ENCODE measurements at places on chromosomes 1 and 21.

GRCh38 chr1:12616709-12617373 is 1.2 kb downstream of the DHRS3 start:
- no peak for DNase-seq

GRCh38 chr1:38953433-38953860 is 11.8 kb upstream of the RHBDL2 start:
- DNase-seq = no peak

DNA sequence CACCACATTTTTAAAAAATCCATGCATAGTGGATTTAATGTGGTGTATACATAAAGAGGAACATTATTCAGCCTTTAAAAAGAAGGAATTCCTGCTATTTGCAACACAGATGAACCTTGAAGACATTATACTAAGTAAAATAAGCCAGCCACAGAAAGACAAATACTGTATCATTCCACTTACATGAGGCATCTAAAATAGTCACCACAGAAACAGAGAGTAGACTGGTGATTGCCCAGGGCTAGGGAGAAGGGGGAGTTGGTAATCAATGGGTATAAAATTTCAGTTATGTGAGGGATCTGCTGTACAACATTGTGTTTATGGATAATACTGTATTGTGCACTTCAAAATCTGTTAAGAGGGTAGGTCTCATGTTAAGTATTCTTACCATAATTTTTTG is 10.0 kb downstream of the FAM163A start:
- no peak for DNase-seq

- DNase-seq = no peak
These were observed 35.8 kb downstream of the LDLRAD1 start for GRCh38 chr1:53982034-53982762.

DNA sequence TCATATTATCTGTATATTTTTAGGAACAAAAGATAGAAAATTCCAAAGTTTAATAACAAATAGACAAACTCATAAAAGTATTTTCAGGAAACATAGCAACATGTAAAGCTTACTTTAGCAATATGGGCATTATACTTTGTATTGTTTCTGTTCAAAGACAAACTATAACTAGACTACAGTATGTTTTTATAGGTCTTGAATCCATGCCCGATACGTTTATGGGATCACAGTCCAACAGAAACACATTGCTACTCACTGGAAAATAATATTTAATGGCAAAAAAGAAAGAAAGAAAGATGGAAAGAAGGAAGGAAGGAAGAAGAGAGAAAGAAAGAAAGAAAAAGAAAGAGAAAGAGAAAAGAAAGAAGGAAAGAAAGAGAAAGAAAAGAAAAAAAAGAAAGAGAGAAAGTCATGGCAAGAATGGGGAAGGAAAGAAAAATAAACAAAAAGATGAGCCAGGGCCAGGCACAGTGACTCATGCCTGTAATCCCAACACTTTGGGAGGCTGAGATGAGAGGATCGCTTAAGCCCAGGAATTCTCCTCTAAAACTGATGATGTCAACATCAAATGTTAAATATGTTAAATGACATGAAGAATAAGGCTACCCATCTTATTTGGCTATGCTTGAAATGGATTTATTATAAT is 32.7 kb downstream of the TM2D1 start:
- DNase-seq = no peak

GRCh38 chr1:64712049-64712448 is 32.8 kb upstream of the RAVER2 start:
- no peak for DNase-seq

GRCh38 chr1:202034683-202035462 is 24.5 kb downstream of the ELF3 start:
- no peak for DNase-seq

GRCh38 chr1:159548126-159548525 is 12.3 kb upstream of the OR10J5 start:
- DNase-seq = no peak

GRCh38 chr1:98849969-98850636 is 154.6 kb downstream of the PLPPR5 start:
- DNase-seq = no peak

DNA sequence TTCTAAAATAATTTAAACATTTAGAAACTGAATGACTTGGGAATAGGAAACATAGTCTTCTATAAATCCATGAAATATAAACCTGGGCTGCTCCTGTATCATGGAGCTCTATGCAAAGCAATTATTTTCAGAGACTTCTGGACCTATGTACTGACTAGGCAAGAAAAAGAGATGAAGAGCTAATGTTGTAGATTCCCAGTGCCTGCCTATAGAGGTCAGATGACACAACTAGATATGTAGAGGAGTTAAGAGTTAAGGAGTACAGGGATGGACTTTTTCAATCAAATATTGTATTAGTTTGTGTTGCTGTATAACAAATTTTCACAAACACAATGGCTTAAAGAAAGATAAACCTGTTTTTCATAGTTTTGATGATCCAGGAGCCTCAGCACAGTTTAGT is 1434.5 kb downstream of the KCNT2 start:
- DNase-seq = no peak

DNA sequence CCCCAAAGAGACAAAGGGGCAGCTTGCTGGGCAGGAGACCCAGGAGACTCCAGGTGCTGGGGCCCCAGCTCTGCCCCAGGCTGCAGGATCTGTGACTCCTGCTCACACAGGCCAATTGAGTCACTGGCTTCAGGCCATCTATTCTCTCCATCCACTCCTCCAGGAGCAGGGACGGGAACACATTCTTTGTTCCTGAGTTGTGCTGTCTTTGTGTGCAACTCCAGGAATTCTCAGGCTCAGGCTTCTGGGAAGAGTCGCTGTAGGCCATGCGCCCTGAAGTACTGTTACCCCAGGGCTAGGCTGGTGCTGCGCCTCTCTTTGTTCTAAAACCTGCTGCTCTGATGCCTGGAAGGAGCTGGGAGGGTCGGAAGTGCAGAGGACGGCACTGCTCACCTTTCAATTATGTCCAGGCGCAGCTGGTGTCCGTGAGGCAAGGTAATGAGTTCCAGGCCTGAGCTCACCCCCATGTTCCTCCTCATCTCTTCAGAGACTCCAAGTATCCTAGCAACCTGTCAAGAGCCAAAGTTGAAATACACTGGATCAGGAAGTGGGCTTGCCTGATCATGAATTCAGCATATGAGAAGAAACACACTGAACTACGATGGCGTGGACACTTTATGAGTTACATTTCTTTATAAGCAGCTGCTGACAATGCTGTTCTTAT is 105.9 kb downstream of the BCAR3 start:
- no peak for DNase-seq

DNA sequence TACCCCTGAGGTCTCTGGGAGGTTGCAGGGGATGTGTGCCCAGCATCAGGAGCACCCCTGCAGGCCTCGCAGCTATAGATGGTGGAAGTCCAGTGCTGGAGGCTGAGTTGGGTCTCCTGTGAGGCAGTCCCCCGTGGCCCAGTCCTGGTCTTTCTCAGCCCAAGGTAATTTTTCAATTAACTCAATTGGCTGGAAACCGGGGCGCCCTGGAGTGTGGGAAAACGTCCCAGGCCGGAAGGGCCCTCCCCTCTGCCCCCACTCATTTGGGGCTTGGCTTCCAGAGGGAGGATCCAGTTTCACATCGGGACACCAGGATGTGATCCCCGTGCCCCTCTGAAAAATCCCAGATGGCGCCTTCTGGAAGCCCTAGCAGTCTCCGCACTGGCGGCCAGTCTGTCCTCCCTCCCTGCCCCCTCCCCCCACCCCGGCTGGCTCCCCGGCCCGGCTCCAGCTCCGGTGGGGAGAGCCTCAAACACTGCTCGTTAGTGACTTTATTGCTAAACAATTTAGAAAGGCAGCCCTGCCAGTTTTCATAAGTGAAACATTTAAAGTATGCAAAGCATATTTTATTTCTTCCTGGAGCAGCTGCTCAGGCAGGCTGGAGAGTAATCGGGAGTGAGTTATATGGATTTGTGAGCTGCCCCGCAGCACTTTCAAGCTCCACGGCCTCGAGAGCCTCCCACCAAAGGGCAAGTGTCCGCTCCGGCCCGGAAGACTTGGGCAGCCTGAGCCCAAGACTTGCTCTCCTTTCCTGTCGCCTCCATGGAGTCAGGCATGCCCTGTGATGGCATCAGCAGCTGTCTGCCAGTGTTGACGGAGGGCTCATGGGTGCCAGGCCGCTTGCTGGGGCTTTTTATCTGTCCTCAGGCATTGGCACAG is 208.2 kb upstream of the TMEM51 start:
- no peak for DNase-seq

DNA sequence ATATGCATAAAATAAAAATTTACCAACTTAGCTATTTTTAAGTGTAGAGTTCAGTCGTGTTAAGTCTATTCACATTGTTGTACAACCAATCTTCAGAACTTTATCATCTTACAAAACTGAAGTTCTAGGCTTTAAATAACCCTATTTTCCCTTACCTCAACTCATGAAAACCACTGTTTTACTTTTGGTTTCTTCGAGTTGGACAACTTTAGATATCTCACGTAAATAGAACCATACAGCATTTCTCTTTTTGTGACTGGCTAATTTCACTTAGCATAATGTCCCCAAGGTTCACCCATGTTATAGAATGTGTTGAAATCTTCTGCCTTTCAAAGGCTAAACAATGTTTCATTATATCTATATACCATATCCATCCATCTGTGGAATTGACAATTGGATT is 819.0 kb upstream of the ADGRL4 start:
- DNase-seq = no peak

DNA sequence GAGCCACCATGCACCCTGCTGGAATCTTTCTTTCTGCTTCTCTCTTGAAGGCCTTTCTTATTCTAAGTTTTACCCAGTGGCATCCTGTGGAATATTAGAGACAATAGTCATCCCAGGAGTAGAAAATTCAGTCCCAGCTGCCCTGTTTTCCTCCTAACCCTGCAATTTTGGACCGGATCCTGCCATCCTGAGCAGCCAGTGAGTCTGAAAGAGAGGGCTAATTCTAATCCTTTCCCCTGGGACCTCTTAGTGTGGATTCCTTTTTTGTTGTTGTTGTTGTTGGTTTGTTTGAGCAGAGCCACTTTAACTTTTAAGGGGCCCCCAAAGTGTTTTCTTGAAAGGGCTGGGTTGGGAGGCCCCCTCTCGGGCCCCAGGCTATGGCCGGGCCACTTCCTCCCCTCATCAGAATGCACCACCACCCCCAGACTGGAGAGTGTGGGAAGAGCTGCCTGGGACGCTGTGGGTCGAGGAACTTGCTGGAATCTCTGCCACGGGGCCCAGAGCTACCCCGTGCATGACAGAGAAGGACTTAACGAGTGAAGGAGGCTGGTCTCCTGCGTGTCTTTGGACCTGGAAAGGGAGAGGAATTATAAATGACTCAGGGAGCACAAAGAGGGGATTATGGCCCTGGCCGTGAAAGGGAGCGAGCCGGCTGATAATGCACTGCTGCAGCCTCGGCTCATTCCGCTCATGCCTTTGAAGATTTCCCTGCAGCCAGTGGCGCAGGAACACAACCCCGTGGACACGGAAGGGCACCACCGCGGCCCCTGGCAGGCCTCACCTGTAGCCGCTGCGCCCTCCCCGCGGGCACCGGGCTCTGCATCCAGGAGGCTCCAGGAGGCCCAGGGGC is 81.0 kb upstream of the AKT3 start:
- no peak for DNase-seq

Data from stimulated activated CD8-positive, alpha-beta memory T cell treated with anti-CD3 and anti-CD28 coated beads, Interleukin-12 subunit alpha, Interleukin-12 subunit beta, amount 100 ng/mL, for 4 hours (primary cell).